ENCODE measurements at places on chromosomes 4 and X.

DNA sequence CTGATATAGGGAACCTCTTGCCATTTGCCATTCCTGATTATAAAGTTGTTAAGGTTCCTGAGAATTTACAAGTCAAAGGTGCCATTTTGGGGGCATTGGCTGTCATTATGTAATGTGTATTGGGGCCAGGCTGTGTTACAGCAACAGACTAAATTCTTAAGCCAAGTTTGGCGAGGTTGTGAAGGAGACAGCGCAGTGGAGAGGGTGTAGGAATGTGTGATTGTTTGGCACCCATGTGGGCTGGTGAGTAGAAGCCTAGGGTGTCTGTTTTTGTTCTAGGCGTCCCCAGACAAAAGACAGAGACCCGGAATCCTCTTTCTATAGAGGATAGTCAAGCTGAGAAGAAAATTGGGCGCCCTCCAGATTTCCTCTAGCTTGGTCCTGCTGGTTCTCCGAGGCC, 2535.3 kb downstream of the PCDH7 start:
- no peak for DNase-seq

- DNase-seq, result no peak
These were observed 95.1 kb upstream of the GRIA3 start for GRCh38 chrX:123088930-123089329.

GRCh38 chr4:72500214-72500613, 68.8 kb downstream of the ADAMTS3 start:
- no peak for DNase-seq

- DNase-seq, result no peak
These were observed 23.2 kb downstream of the VEGFC start for GRCh38 chr4:176769514-176769913.

- DNase-seq, result no peak
These were observed 123.2 kb downstream of the TRIML1 start for GRCh38 chr4:188262464-188262863.

DNA sequence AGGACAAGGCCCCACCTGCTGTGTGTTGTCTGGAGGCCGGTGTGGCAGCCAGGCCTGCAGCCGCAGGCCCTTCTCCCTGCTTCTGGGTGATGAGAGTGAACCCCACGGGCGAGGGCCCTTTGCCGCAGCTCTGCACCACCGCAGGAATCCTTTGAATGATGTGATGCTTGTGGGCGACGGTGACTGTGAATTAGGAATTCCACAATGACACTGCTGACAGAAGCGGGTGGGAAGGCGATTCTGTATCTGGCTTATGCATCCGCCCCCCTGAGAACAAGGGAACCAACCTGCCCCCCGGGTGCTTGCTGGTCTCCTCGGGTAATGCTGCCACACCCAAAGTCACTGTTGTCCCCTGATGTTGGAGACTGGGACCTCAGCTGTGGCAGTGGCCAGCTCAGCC, 19.5 kb upstream of the MAN2B2 start:
- no peak for DNase-seq

- DNase-seq, result no peak
These were observed 9.4 kb upstream of the NKX1-1 start for GRCh38 chr4:1415681-1415981.

DNA sequence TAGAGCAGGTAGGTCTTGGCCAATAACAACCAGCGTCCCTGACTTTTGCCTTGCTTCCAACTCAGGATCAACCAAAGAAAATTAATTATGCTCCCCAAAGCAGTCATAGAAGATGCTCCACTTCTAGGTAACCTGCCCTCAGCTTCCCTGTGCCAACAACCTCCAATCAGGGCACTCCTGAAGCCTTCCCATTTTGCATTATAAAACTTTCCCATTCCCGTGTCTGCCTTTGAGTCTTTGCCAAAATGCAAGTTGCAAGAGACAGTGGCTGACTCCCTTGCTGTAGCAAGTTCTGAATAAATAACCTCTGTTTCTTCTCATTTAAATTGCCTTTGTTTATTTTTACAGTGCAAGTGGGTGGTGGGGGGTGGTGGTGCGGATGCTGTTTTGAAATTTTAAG, 418.0 kb downstream of the PACRGL start:
- DNase-seq, result no peak

DNA sequence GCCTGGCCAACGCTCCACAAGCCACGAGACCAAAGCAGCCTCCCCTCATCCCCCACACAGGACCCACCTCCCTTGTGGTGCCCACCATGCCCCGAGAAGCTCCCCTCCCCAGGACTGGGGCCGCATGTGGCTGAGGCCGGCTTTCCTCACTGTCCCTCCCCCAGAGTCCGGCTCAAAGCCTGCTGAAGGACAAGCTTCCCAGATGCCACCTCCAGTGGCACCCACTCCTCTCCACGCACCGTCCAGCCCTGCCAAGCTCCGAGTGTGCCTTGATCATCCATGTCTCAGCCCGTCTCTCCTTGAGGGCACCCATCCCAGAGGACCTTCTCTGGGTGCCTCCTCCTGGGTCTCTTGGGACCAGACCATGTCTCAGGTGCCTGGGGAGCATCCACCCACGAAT, 58.8 kb upstream of the MXD4 start:
- DNase-seq, result no peak

DNA sequence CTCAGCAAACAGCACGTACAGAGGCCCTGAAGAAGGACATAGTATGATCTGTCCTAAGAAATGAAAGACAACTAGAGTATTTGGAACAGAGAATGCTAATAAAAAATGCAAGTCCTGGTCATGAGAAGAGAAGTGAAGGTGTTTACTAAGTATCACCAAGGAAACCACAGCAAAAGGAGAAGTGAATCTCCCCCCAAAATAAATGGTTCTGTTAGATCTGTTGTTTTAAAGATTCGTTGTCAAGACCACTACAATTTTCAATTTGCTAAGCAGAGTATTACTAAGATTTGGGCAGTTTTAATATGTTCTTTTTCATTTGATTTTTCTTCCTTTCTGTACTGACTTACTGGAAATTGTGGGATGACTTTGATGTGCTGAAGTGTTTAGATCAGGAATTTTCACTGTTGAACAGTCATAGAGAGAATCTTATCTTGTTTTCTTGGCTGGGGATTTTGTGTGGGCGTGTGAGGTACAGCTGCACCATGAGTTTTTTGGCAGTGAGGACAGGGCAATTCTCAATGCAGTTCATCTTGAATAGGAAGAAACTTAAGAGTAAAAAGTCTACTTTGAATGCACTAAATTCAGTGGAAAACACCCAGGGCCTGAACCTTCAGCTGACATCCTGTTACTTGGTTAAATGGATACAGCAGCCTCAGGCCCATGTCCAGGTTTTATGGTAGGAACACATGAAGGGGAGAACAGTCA, 132.2 kb downstream of the STIM2 start:
- peak; percentile 22 for DNase-seq

- no peak for DNase-seq
These were observed 14.1 kb upstream of the SLITRK2 start for GRCh38 chrX:145803508-145803907.

GRCh38 chr4:69860052-69860451, at the start of gene SULT1E1:
Gene SULT1E1 (minus strand): TSS chr4:69860145. CDS start chr4:69857644, 2,501 bp downstream.
- peak; percentile 24 for DNase-seq

GRCh38 chr4:96356591-96357370, 516.9 kb downstream of the PDHA2 start:
- peak; percentile 12 for DNase-seq

GRCh38 chrX:12249997-12250396, 111.7 kb downstream of the FRMPD4 start:
- no peak for DNase-seq

GRCh38 chr4:56241500-56241899, 145.8 kb downstream of the AASDH start:
- no peak for DNase-seq

DNA sequence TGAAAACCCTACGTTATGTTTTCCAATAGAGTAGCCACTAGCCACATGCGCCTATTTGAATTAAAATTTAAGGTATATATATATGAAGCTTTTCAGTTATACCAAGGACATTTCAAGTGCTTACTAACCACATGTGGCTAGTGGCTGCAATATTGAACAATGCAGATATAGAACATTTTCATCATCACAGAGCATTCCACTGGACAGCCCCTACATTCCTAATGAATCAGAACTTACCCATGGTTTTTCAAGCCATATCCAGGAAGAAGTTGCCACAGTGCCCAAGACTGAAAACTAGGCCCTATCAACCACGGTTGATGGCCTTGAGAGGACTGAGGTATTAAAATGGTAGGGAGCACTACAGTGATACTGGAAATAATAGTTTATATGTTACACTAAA, 29.7 kb downstream of the NEK1 start:
- DNase-seq, result no peak
